Neuronal stem cell (in vitro differentiated cells): ENCODE measurements at places on chromosomes 2 and 18.

DNA sequence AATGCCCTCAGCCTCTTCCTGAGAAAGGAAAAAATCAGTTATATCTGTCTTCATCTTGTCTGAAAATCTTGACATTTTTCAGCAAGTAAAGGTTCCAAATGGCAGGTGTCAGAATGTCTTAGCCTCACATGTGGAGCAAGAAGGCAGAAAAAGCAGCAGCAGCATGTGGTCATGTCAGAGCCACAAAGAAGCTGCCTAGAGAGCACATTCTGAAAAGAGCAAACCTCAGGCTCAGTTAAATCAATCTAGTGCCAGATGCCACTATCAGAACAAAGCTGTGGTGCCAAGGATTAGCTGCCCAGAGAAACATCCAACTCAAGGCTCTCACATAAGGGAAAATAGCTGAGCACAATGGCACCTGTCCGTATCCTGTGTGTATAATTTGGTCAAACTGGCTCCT lies 105.9 kb downstream of the SRBD1 start:
- DNase-seq, result no peak

DNA sequence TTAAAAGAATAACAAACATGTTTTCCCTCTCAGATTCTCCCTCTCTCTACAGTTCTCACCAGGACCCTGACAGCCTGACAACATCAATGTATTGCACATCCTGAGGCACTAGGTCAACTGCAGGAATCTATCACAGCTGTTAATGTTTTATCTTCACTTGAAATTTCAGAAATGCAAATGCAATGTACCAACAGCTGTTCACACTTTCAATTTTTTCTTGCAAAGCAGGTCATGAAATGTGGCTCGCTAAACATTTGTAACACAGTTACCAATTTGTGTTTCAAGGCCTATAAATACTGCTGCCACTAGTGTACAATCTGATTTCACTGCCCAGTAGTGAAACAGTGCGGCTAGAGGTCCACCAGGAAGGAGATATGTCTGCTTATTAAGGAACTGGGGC lies 147.8 kb downstream of the EXOC6B start:
- no peak for DNase-seq

DNA sequence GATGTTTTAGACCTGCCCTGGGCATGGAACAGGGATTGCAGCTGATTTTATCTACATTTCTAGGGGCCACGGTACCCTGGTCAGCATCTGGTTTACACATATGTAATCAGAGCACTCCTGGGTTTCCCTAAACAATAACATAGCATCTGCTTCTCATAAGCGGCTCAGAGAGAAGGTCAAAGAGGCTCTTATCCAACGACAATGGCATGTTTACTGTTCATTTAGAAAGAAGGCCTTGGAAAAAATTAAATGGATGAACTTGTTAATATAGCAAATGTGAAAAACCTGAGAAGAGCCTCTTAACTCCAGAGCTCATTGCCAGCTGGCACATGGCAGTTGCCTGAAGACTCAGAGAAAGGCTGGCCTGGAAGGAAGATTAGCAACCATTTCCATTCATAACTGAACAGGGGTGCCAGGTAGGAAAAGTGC lies 202.8 kb upstream of the THUMPD2 start:
- DNase-seq, result no peak

DNA sequence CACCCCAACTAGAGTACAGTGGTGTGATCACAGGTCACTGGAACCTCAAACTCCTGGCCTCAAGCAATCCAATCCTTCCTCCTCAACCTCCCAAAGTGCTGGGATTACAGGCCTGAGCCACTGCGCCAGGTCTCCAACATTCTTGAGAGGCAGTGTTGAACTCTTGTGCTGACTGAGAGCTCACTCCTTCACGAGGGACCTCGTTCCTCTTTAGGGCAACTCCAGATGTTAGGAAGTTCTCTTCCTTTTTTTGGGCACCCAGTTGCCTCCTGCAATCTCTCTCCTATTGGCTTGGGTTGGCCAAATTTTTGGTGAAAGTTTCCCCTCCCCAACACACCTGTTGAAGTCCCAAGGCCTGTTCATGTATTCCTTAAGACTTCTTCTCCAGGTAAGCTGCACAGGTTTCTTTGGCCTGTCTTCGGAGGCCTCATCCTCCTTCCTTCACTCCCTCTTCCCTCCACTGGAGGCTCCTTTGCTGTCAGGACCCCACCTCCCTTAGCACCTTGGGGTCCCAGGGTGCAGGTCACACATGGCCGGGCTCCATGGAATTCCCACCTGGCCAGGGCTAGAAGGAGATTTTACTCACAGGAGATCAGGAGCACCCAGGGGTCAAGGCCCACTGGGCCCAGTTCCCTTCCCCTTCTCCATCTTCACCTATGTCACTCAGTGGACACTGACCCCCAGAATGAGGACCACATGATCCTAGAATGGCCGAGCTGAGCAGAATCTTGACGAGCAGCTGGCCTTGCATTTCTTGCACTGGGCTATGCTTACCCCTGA lies 94.6 kb upstream of the SMAD2 start:
- DNase-seq, result no peak

DNA sequence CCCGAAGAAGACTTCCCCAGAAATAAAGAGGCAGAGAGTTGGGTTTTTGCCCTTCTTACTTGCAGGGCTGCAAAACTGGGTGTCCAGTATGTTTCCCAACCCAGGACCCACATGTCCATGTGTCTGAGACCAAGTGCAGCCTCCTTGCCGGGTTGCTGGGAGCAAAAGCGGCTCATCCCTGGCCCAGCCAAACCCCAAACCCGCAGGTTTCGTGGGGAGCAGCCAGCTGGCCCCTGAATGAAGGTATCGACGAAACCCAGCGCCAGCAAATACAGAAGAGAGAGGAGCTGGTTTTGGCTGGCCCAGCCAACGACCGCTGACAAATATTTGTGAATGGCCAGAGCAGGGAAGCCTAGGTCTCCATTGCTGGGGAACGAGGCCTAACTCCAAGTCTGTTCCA lies 197.1 kb downstream of the SMAD7 start:
- no peak for DNase-seq

- DNase-seq, result no peak
These were observed 301.7 kb downstream of the PAX3 start for GRCh38 chr2:221997100-221997499.

GRCh38 chr18:26336572-26336971 lies 110.3 kb downstream of the TAF4B start:
- no peak for DNase-seq

DNA sequence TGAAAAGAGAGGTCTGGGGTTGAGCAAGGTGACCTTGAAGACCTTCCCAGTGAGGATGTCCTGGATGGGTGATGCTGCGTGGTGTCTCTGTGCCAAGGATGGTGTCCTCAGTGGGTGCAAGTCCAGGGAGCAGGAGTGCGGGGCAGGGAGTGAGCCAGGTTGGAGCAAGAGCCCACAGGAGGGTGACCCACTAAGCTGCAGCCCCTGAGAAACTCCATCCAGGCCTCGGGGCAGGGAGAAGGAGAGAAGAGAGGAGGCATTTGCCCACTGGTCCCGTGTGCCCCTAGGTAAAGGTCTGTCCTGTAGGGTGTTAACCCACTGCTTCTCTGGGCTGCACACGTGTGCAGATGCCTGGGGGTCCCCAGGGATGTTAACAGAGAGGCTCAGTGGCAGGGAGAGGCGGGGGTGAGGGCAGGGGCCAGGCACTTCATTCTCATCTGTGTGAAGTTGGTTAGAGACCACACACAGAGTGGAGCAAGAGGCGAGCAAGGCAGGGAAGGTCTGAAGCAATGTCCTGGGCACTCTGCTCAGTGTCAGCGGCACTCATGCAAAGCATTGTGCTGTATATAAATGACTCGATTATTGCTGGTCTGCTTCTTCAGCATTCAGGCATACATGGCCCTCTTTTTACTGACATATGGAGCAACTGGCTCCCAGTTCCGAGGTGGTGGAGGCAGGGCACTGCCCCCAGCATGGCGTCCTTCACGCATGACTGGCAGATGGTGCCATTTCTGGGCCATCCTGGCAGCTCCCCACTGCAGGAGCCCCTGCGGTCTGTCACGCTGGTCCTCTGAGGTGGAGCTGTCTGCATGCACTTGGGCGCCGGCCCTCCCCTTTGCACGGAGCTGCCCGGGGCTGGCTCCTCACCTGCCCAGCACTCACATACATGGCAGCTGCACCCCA lies 117.2 kb upstream of the HS6ST1 start:
- no peak for DNase-seq

DNA sequence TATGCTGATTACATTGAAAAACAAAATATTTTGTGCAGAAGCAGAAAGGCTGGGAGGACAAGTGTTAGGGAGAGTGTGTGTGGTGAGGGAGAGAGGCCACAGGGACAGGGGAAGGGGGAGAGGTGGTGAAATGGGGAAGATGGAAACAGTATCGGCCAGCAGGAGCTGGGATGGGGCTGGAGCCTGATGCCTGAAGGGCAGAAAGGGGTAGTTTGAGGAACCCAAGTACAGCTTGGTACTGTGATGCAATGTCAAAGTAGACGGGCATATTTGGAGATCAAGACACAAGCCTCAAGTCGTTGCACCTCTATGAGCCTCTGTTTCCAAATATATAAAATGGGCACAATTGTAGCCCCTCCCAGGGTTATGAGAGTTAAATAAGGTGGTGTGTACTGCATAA lies 152.1 kb downstream of the LPIN1 start:
- no peak for DNase-seq

DNA sequence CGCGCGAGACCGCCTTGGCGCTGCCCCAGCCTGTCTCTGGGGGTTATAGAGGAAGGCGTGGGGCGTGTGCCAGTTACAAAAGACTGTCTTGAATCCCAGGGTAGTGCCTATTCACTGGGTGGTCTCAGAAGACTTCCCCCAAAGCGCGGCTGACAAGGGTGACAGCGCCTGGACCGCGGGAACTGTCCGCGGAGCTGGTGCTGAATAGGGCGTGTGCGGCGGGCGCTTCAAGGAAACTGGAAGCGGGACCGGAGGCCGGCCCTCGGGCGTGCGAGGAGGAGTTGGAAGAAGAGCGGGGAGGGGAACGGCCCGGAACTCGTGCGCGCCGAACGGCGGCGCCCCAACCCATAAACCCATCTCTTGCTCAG lies 2.3 kb downstream of the EGR4 start:
- peak; percentile 88 for DNase-seq

- no peak for DNase-seq
These were observed 60.9 kb upstream of the RAB6C start for GRCh38 chr2:129918604-129919003.

DNA sequence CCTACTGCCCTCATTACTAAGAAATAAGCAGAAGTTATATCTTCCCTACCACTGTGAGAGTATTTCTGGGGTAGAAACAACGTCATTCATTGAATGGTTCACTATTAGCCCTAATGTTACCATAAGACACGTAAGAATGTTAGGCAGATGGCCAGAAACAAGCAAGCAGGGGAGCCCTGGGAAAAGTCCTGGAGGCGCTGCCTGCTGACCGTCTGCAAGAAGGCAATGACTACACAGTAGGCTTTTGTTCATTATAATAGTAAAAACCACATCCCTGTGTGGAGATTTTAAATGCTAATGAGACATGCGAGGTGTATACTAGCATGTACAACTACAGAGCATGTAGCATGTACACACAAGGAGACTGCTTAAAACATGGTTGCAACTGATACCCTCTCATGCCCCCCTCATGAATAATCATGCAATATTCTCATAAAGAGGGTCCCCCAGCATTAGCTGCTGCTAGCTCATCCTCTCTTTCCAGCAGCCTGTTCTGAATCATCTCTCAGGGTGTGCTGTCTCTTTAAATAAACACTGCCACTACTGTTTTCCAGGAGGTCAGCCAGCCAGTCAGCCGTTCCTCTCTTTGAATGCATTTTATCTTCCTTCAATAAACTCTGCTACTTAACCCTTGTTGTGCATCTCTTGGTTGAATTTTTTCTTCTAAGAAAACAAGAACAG lies 23.6 kb downstream of the SUCLG1 start:
- no peak for DNase-seq

- DNase-seq, result peak; percentile 44
These were observed 1.4 kb downstream of the FZD5 start for GRCh38 chr2:207768168-207768865.

DNA sequence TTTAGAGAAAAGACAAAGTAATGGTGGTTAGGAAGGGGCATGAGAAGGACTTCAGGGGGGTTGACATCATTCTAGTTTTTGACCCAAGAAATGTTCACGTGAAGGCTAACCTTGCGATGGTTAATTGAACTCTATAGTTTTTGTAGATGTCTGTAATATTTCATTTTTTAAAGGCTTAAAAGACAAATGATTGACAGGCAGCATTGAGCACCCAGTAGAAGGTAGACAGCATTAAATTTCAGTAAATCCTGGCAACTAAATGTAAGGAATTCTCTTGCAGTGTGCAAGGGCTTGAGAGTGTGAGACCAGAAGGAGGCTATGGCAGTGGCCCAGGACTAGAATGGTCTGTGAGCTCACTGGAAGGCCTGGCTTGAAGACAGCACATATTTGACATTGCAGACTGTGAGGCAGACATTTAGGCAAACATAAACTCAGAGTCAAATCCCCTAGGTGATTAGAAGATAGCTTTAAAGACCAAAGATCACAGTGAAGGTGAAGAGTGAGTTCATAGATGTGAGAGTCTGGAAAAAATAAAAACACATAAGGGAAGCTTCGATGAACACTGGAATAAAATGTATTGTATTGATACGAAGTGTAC lies 100.1 kb upstream of the MAP4K4 start:
- no peak for DNase-seq

DNA sequence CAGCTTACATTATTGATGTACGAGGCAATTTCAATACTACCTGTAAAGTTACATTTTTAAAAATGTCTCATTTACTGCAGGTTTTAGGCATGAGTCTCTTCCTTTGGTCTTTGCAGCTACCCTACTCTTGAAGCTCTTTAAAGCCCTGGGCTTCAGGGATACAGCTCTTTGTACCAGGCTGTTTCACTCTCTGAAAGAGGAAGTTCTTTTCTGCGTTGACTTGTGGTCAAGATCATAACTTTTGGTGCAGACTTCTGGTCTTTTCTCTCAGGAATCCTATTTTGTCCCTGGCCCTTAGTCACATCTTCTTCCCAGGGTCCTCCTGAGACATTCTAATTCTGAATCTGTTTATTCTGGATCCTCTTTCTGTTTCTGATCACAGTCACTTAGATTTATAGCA lies 16.6 kb upstream of the HRH4 start:
- no peak for DNase-seq

GRCh38 chr18:37335409-37335736 lies 230.2 kb downstream of the CELF4 start:
- DNase-seq, result no peak

DNA sequence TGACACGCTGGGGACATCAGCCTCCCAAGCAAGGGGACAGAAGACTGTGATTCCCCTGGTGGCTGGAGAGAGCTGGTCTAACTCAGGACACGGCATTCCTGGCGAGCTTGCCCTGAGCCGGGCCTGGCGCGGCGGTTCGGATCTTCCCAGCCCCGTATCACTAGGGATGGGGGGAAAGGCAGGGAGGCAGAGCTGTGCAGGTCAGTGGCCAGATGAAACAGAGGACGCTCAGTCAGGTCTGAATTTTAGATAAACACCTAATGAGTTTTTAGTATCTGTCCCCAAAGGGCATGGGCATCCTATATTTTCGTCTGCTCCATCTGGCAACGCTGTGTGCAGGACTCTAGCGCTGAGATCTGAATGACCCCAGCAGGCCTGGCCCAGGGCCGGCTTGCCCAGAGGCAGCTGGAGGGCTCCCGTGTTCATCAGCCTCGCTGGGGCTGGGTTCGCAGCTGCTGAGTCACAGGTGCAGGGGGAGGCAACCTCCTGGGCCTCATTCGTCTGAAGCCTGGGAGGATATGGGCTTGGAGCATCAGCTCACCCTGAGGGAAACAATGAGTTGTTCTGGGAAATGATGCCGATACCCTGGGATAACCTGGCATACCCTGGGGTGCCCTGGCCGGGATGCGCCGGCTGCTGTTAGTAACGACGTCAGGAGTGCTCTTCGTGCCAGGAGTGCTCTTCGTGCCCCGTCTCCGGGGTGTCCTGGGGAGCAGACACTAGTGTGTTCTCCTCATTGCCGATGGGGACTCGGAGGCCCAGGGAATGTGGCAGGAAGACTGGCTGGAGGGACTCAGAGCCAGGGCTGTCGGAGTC lies 48.1 kb upstream of the HPCAL1 start:
- no peak for DNase-seq
